T-helper 17 cell (primary cell): ENCODE measurements at places on chromosomes 5 and 9.

DNA sequence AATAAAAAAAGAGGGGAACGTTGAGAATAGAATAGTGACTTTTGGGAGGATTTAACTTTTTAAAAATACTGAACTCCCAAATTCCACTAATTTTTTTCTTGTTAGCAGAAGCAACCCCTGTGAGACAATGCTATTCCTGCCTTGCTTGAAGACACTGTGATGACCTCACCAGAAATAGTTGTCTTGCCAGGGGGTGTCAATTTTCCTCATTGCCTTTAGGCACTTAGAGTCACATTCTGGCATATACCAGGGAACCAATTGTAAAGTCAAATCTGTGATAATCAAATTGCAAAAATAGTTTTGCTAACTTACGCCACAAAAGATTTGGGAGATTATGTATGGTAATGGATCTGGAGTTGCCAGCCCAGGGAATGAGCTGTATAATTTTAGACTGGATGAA is 42.8 kb upstream of the RPS23 start:
- DNase-seq, result no peak

GRCh38 chr9:109962215-109962614 is 182.2 kb downstream of the PALM2AKAP2 start:
- DNase-seq, result no peak

DNA sequence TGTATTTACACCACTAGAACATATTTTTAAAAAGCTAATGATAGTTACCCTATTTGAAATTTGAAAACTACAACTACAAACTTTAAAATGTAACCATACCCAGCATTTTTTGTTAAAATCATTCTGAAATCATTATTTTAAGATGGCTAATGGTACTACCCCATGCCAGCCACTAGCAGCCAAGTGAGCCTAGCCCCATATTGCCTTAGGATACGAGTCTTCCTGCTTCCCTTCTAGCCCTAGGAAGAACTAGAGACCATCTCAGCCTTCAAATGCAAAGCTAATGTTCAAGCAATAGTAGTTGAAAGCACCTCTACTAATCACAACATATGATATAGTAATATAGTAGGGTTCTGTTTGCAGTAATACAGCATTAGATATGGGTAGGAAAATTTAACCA is 24.0 kb upstream of the VCAN start:
- no peak for DNase-seq

DNA sequence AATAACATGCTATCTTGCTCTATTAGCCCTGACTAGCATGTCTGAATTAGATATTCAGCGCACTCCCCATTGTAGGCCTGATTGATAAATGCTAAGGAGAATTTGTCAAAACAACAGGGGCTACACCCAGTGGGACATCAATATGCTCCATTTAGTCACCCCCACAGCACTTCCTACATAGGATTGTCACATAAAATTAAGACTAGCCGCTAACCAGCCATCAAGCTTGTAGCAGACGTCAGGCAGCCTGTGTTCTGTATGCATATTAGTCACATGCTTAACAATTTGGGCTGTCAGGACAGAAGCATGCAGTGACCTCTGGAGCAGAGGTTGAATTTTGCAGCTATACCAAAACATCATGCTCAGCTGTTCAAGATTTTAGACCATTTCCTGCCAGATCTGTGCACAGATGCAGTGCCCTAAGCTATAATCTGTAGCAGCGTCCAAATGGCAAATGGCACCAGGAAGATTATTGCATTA is 197.4 kb upstream of the ISL1 start:
- no peak for DNase-seq

DNA sequence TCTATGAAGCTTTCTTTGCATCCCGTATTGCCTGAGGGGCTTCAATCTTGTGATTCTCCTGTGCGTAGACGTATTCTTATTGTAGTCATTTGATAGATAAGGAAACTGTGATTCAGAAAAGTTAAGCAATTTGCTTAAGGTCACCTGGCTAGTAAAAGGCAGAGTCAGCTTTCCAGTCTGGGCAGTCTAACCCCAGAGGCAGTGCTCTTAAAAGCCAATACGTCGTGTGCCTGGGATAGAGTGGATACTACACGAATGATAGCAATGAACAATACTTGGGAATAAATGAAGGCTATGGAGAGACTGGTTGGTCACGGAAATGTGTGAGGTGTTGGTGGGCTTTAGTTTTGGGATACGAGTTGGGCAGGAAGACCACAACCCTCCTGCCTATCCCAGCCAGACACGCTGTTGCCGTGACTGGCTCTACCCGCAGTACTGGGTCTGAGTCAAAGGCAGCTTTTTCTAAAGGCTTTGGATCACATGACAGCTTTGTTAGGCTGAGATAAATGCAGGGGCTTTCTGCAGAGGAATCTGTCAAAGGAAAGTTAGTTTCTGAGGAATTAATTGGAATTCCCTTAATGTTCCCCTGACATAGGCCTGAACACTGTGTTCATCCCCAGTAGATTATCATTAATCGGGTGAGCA is 302.6 kb downstream of the KIF4B start:
- no peak for DNase-seq

DNA sequence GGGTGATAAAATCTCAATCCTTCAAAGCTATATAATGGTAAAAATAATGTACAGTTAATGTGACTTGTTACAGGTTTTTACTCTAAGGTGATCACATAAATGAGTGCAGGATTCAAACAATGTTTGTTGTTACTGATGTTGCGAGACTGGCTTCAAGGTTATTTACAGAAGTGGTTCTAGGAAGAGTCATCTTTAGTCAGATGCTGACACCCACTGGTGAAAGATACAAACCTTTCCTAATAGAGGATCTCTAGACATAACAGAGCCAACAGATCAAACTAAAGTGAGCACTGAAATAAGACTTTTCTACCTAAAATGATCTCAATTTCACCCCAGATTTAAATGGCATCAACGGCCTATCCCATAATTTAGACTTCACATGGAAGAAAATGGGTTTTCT is 20.2 kb downstream of the ARSB start:
- DNase-seq, result no peak

DNA sequence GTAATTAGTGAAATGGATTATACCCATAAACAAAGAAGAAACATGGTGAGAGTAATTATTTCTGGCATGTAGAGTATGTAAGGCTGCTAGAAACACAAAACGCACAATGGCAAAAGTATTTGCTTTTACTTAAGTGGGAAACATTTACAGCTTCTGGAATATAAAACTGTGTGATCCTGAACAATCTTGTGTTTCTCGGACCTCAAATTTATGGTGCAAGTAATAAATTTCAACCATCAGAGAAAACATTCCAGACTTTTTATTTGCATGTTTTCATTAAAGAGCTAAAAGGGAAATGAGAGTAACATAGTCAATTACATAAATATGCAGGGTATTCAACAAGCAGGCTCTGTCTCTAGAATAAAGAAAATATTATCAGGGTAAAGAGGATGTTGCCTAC is 17.2 kb upstream of the PRR16 start:
- DNase-seq, result no peak

GRCh38 chr9:69757996-69758675 is 1.7 kb downstream of the PTAR1 start:
- no peak for DNase-seq

- DNase-seq, result no peak
Observed at GRCh38 chr9:127132921-127133647, 10.6 kb upstream of the ANGPTL2 start.

GRCh38 chr5:136200130-136200529 is 7.2 kb upstream of the SMIM32 start:
- DNase-seq, result no peak

- DNase-seq, result no peak
Observed at GRCh38 chr5:108345541-108346171, 36.2 kb downstream of the FBXL17 start.

DNA sequence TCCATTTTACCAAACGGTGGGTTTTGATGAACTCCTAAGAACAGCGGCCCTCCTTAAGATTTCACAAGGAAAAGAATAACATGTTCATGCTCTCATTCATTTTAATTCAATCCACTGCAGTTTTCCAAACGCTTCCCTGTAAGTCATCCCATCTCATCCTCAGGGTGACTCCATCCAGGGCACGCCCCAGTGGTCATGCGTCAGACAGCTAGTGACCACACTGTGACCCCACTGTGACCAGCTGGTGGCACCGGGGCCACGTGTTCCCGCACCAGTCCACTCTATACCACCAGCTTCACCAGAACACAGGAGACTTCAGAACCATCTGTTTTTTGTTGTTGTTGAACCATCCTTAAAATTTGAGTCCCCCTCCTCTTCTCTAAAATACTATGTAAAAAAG is 14.3 kb downstream of the ATPSCKMT start:
- DNase-seq, result no peak
